CD4-positive, alpha-beta T cell (primary cell): ENCODE measurements at places on chromosomes 5 and 9. TPM values are rescaled to one million over a fixed set of nuclear protein-coding genes. Genes with fewer than 3 reads are reported as not detected.

EIF4EBP3 gene
- total RNA-seq, result 12.7 TPM

DBH gene
- 1.7 TPM for total RNA-seq

ANKRA2 gene
- total RNA-seq, result 45.0 TPM

CMBL gene
- total RNA-seq, result not detected

MEGF10 gene
- not detected for total RNA-seq

ERAP2 gene
- total RNA-seq, result 56.6 TPM

DNA sequence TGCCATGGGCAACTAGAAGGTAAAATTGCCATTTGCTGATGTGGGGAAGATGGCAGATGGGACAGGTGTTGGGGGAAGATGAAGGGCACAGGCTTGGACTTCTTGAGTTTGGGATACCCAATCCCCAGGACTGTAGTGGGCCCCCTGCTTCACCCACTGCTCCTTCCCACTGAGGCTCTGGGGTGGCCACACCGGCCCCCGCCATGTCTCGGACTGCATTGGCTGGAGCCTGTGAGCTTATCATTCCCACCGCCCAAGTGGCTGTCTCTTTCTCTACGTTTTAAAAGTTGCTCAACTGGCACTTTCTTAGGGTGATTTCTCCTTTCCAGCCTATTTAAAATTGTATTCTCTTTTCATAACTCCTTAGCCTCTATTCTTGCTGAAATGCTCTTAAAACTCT is 730.0 kb upstream of the ADAMTS16 start:
- DNase-seq, result no peak

- DNase-seq, result no peak
These were observed 1.5 kb upstream of the PTPRD start for GRCh38 chr9:10614196-10614800.

DNA sequence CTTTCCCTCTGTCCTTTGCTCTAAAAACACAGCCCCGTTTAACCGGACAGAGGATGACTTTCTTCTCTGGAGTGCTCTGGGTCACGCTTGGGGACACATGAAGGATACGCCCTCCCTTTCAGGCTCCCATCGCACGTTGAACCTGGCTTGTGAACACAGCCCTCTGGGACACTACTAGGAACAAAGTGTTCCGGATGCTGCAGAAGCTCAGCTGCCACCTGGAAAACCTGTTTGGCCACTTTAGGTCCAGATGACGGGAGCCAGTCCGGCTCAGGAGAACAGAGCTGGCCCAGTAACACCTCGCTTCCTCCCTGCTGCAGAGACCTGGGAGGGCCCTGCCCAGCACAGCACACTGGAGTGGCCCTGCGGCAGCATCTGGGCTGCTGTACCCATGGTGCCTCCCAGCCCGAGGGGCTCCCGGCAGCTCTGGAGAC is 60.1 kb downstream of the GADD45G start:
- no peak for DNase-seq

GRCh38 chr9:89915187-89915586 is 310.4 kb downstream of the GADD45G start:
- no peak for DNase-seq

GRCh38 chr5:160635046-160635445 is 213.4 kb downstream of the PTTG1 start:
- DNase-seq, result no peak

- no peak for DNase-seq
These were observed 41.6 kb downstream of the SPIN1 start for GRCh38 chr9:88429595-88430430.

- no peak for DNase-seq
These were observed 6.0 kb downstream of the CSF2 start for GRCh38 chr5:132079619-132080018.

GRCh38 chr9:136228107-136228875 is 17.3 kb downstream of the QSOX2 start:
- no peak for DNase-seq

GRCh38 chr5:84163671-84164070 is 221.0 kb downstream of the EDIL3 start:
- DNase-seq, result no peak

DNA sequence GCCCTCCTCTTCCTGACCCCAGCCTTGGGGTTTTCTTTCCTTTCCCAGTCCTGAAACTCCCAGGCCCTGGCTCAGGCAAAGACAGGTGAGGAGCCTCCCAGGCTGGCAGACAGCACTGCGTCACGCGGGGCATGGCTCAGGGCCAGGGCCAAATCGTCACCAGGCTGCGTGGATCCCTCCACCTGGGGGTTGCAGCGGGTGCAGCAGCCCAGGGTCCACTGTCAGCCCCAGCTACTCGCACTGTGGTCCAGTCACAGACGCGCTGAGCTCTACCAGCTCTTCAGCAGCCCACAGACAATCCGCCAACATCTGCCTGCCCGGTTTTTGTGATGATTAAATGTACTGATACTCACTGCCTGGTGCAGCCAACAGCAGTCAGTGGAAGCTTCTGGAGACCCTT is 12.1 kb downstream of the FAM78A start:
- peak; percentile 65 for DNase-seq

GRCh38 chr5:127582773-127583370 is 65.4 kb downstream of the PRRC1 start:
- no peak for DNase-seq

DNA sequence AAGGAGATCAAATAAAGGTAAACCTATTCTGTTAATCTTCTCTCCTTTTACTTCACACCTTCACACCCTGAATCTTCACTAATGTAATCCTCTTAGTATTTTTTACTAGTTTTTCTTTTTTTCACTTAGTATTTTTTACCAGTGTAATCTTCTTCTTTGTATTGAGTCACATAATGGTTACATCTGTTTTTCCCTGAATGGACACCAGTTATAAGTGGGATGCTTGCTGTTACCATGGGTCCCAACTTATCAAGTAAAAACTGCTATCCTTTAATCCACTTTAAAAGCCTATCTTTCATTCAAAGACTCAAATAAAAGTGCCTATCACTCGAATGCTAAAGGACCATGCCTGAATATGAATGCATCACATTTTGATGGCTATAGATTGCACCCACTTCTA is 15.1 kb downstream of the ZFAND5 start:
- DNase-seq, result no peak

DNA sequence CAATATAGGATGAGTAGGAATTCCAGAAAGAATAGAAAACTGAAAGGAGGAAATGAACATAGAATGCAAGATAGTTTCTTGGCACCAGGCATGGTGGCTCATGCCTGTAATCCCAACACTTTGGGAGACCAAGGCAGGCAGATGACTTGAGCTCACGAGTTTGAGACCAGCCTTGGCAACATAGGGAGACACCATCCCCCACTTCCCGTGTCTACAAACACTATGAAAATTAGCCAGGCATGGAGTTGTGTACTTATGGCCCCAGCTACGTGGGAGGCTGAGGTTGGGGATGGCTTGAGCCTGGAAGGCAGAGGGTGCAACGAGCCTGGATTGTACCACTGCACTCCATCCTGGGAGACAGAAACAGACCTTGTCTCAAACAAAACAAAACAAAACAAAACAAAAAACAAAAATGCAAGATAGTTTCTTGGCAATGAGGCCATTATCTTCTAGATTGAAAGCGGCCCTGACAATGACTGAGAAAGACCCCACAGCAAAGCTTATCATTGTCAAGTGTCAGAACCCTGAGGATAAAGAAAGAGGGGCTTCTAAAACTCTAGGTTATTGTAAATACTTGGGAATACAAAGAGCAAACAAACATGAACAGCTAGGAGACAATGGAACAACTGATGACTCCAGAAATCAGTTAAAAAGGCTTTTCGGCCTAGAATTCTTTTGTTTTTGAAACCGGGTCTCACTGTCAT is 9.2 kb downstream of the SQSTM1 start:
- DNase-seq, result no peak

DNA sequence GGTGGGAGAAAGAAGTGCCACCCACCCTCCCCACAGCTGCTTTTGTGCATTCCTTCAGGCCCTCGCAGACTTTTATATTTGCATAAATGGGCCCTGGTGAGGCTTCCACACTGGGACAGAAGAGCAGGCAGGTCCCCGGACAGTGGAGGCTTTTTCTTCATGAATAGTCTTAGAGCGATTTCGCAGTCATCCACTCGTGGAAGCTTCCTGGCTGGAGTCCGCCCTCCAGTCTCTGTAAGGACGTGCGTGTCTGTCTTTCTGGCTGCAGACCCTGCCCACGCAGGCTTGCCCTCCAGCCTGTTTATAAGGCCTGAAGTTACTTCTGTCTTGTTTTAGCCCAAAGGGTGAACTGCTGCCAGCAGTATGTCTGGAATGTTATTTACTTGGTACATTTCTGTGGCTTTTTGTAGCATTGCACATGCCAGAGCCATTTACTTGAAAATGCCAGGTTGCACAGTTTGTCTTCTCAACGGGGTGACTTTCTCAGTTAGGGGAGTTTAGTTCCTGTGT is 195.7 kb downstream of the AOPEP start:
- DNase-seq, result no peak

DNA sequence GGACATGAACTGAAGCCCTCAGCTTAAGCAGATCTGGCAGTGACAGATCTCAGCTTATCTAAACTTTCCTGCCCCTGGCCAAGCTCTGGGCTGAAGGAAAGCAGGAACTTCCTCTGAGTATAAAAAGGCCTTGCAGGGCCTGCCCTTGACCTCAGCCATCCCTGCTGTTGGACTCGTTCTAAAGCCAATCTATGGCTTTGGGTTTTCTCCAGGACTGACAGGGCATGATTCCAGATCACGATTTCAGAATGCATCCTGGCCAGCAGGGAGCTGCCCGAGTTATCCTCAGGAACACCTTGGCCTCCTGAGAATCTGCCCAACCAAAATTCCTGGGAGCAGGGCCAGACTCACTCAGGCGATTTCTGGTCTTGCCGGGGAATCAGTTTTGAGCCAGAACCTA is 502.7 kb downstream of the TLE4 start:
- no peak for DNase-seq

DNA sequence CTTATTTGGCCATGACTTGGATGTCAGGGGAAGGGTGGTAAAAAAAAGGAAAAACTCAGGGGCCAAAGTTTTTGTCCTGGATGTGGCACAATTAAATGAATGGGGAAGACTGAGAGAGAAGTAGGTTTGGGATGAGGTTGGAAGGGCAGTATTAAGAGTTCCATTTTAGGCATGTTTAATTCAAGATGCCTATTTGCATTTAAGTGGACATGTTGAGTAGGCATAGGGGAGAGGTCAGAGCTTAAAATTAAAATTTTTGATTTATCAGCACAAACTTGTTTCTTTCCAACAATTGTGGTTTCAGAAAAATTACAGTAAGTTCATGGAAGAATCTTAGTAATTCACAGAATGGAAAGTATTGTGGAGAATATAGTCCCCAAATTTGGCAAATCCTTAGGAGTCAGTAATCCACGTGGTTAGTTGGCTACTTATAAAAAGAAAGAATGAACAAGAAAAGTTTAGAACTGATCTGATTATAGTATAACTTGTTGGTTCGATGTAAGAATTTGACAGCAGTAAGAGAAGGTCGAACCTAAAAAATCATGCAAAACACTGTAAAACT is 265.9 kb downstream of the SAXO1 start:
- no peak for DNase-seq

- DNase-seq, result no peak
These were observed 220.7 kb downstream of the GNA14 start for GRCh38 chr9:77427256-77427927.
